ENCODE measurements at places on chromosomes 4 and X.

DNA sequence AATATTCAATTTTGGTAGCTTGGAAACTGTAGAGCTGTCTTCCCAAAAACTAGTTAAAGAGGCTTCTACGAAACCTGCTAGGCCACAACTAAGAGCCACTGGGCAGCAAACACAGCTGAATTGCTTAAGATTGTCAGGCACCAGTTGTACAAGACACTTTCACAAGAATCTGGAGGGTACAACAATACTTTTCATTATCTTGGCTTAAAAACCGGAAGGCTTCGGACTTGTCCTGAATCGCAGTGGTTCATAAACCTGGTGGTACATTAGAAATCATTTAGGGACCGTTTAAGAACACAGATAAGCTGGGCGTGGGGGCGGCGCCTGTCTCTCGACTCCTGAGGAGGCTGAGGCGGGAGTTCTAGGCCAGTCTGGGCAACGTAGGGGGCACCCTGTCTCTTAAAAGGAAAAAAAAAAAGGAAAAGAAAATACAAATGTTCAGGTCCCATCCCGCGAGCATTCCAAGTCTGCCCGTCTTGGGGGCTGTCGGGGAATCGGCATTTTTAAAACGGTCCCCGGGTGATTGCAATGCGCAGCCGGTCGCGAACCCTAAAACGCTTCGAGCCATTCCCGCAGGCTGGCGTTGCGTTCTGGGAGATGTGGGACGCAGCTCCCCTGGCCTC lies 763 bp downstream of the PYURF start:
- DNase-seq = peak; percentile 37

DNA sequence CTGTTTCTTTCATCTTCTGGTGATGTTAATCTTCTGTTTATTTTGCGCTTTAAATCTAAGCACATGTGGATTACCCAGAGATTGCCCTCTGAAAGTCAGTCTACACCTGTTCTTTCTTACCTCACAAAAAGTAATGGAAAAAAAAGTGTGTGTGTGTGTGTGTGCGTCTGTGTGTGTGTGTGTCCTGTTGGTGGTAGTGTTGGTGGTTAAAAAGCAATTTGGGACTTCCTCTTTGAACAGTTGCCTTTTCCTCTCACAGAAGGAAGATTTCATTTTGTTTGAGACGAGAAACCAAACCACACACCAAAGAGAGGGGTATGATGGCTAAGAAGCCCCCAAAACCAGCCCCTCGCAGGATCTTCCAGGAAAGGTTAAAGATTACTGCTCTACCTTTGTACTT lies at the start of gene STAP1:
TSS of gene STAP1 (plus strand) at position 235 of the 400 bp plus-strand sequence. CDS start at position 318, 83 bp downstream.
- DNase-seq = no peak

DNA sequence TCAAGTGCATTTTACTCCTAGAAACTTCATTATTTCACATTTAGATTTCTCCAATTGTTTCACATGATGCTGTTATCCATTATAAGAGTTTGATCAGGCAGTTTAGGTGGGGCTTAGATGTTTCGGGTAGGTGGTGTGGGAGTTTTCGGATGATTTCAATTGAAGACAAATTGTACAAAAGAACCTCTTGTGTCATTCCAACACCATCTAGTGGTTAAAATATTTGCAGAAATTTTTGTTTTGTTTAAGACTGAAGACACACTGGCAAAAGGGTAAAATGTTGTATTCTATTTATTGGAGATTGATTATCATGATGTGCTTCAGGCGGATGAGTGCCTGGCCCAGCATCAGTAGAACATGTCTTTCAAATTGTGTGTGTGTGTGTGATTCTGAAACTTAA lies 212.7 kb downstream of the SH3BGRL start:
- no peak for DNase-seq

- DNase-seq = no peak
Observed at GRCh38 chrX:136259543-136259942, 8.3 kb upstream of the MAP7D3 start.

DNA sequence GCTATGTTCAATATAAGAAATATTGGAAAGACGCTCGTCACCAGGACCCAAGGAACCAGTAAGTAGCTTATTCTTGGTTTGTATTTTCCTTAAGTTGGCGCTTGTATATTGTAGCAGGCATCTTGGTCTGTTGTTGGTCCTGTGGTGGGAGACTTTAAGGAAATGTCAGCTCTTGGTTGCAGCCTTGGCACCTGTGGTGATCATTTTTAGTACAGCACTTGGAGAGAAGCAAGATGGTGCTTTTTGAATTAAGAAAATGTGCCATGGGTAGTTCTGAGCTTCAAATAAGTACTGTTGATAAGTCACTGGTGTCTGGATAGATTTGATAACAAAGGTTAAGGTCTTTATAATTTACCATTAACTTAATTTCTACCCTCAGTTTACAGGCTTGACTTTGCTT lies 1.1 kb downstream of the RPS3A start:
- DNase-seq = no peak

DNA sequence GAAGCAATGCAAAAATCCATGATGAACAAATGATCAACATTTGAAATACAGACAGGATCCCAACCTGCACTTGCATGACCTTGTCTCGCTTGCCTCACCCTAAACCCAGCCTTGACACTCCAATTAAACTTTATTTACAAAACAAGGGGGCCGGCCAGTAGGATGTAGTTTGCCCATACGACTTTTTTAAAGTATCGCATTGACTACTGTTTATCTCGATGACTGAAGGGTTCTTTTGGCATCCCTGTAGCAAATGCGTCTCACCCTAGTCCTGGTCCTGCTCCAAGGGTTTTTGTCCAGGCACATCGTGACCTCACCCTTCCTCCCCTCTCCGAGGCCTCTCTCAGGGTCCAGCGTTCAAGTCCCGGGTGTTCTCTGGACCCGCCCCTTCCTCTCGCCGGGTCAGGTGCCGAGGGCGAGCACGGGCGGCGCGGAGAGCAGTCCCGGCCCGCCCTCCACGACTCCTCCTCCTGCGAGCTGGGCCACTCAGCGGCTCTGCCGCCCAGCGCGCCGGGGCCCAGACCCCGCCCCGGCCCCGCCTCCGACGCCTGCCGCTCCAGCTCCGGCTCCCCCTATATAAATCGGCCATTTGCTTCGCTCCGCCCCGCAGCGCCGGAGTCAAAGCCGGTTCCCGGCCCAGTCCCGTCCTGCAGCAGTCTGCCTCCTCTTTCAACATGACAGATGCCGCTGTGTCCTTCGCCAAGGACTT lies at the start of gene SLC25A5:
TSS of gene SLC25A5 (plus strand) at position 603 of the 709 bp plus-strand sequence. CDS start at position 675, 72 bp downstream.
- peak; percentile 72 for DNase-seq

- no peak for DNase-seq
Observed at GRCh38 chr4:86522349-86522748, 71.8 kb upstream of the PTPN13 start.

DNA sequence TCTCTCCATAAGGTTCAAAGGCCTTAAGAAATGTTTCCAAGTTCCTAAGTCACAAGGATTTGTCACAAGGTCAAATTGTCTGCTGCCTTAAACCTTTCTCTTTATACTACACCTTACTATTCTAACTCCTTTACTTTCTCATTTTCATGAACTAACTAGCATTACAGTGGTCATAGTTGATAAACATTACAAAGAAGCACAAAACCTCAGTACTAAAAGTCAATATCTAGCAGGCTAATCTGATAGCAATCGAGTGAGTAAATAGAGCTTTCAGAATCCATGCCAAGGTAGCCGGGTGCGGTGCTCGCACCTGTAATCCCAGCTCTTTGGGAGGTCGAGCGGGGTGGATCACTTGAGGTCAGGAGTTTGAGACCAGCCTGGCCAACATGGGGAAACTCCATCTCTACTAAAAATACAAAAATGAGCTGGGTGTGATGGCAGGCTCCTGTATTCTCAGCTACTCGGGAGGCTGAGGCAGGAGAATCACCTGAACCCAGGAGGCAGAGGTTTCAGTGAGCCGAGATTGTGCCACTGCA lies 510.0 kb downstream of the GBA3 start:
- no peak for DNase-seq

GRCh38 chr4:155496294-155496626 lies 119.5 kb upstream of the MAP9 start:
- no peak for DNase-seq

- DNase-seq = no peak
Observed at GRCh38 chr4:13893987-13894386, 266.5 kb upstream of the BOD1L1 start.

GRCh38 chrX:24113181-24113580 lies 36.3 kb upstream of the ZFX start:
- DNase-seq = no peak

DNA sequence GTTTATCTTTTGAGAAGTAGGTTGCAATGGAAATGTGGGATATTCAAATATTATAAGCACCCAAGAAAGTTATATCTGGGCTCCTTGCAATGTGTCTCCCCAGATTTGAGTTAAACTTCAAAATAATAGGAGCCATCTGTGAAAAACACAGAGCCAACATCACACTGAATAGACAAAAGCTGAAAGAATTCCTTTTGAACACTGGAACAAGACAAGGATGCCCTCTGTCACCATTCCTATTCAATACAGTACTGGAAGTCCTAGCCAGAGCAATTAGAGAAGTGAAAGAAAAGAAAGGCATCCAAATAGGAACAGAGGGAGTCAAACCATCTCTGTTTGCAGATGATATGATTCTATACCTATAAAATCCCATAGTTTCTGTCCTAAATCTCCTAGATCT lies 114.3 kb upstream of the IL1RAPL1 start:
- no peak for DNase-seq

GRCh38 chr4:188341428-188341827 lies 202.2 kb downstream of the TRIML1 start:
- DNase-seq = no peak

- no peak for DNase-seq
Observed at GRCh38 chr4:138460477-138461414, 218.6 kb upstream of the SLC7A11 start.

DNA sequence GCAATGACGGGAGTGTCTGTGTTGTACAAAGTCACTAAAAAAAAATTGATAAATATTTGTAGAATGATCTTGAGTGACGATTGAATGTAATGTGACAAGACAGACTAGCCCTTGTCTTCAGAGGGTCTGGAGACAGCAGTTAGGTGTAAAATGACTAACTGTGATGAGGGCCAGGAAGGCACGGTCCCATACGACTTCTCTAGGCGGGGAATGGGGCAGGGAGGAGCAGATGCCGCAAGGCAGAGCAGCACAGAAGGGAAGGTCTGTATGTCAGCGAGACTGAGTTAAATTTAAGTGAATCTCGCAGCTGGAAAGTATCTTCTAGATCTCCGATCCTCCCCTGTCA lies 405 bp downstream of the CENPE start:
- DNase-seq = no peak

GRCh38 chr4:80006935-80007744 lies 65.9 kb downstream of the ANTXR2 start:
- no peak for DNase-seq

- no peak for DNase-seq
Observed at GRCh38 chr4:41006141-41006540, 208.2 kb downstream of the APBB2 start.

GRCh38 chrX:49915361-49916222 lies 6.8 kb upstream of the CLCN5 start:
- no peak for DNase-seq

DNA sequence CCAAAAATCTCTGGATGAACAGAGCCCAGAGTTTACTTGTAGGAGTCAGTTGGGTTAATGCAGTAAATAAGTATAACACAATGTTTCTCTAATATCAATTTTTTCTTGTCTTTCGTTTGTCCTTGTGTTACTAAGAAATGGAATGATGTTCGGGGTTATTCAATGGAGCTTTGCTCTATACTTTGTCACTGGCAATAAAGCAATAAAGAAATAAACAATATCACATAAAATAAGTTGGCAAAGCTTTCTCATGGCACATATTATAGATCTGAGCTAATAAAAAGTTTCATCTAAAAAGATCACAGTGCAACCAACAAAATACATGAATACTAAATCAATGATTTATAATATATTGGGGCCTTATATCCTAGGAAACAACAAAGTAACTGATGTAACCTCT lies 32.7 kb downstream of the INPP4B start:
- DNase-seq = no peak

- no peak for DNase-seq
Observed at GRCh38 chrX:15855568-15856221, 1.1 kb upstream of the AP1S2 start.

- no peak for DNase-seq
Observed at GRCh38 chrX:9909254-9909653, 57.9 kb upstream of the CLDN34 start.

DNA sequence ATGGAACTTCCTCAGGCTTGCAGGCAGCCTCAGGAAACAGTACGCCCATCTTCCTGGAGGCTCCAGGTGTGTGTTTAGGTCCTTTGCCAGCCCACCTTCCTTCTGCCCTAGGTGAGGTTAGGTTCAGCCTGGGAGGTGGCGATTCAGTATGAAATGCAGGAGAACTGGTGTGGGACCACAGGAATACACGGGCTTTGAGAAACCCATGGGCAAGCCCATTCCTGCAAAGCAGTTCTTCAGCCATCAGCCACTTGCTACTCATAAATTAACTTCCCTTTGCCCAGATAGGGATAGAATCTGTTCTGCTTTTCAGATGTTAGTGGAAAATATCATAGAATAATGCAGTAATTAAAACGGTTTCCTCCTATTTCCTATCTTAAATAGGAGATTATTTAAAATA lies 32.2 kb downstream of the TBC1D14 start:
- no peak for DNase-seq

GRCh38 chr4:67785528-67785927 lies 31.3 kb upstream of the GNRHR start:
- DNase-seq = no peak

- no peak for DNase-seq
Observed at GRCh38 chrX:11446949-11447348, 153.7 kb downstream of the AMELX start.

GRCh38 chr4:47215759-47216158 lies 184.4 kb downstream of the GABRB1 start:
- no peak for DNase-seq

DNA sequence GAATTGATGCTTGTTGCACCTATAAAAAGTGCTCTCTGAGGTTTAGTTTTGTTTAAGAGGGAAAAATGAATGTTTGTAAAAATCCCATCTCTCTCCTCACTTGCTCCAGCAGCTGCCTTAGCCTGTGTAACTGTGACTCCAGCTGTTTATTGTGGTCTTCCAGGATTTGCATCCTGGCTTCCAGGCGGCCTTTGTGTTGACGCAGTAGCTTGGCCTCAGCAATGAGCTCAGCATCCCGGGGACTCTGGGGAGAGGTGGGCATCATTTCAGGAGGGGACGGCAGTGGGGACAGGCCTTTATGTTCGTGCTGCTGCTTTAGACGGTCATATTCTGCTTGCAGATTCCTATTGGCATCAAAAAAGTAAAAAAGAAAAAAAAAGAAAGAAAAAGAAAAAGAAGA lies 75.3 kb upstream of the FTHL17 start:
- DNase-seq = no peak

GRCh38 chrX:9316096-9316495 lies 148.8 kb upstream of the TBL1X start:
- DNase-seq = no peak

GRCh38 chr4:117481742-117482141 lies 396.4 kb upstream of the TRAM1L1 start:
- no peak for DNase-seq

- no peak for DNase-seq
Observed at GRCh38 chr4:80578001-80578400, 242.5 kb downstream of the CFAP299 start.

- no peak for DNase-seq
Observed at GRCh38 chr4:80192937-80193336, 4.4 kb upstream of the PRDM8 start.

- no peak for DNase-seq
Observed at GRCh38 chrX:73562458-73562857, 539 bp upstream of the CHIC1 start.

GRCh38 chr4:11914406-11914805 lies 485.7 kb upstream of the HS3ST1 start:
- no peak for DNase-seq

Measured in posterior cingulate gyrus (tissue), 11 donors.